Cortex of kidney (tissue), 1 donor: ENCODE measurements at places on chromosomes 5 and 9.

GRCh38 chr9:115010874-115011273, 80.5 kb upstream of the TNFSF8 start:
- no peak for DNase-seq

GRCh38 chr5:87109746-87110145, 157.9 kb upstream of the RASA1 start:
- no peak for DNase-seq

DNA sequence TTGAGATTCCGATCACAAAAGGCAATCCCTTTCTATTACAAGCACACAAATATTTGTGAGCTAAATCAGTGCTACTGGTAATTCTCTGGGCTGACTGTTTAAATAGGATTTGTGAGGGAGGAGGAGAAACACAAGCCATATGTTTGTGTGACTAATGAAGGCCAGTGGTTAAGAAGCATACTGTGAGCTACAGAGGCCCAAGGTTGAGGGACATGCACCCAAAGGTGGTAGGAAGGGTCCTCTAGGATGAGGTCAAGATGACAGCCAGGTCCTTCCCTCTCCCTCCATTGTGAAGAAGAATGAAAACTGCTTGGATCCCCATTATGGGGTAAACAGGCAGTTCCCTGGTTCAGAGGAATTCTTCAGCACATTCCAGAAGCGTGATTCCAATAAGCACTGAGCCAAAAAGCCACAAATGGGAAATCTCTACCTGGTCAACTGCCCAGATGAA, 83.9 kb downstream of the SPOCK1 start:
- no peak for DNase-seq

GRCh38 chr5:6737043-6737941, 24.1 kb downstream of the TENT4A start:
- DNase-seq, result no peak

- DNase-seq, result no peak
Observed at GRCh38 chr5:107794741-107795140, 124.0 kb upstream of the EFNA5 start.

- no peak for DNase-seq
Observed at GRCh38 chr5:73437101-73437776, 11.3 kb downstream of the FOXD1 start.
